HFFc6 (cell line): ENCODE measurements at places on chromosomes 12 and 14. TPM values are rescaled to one million over a fixed set of nuclear protein-coding genes. Genes with fewer than 3 reads are reported as not detected.
A peak's percentile ranks its signal among the peaks of the same experiment; 100 is the strongest.

DNA sequence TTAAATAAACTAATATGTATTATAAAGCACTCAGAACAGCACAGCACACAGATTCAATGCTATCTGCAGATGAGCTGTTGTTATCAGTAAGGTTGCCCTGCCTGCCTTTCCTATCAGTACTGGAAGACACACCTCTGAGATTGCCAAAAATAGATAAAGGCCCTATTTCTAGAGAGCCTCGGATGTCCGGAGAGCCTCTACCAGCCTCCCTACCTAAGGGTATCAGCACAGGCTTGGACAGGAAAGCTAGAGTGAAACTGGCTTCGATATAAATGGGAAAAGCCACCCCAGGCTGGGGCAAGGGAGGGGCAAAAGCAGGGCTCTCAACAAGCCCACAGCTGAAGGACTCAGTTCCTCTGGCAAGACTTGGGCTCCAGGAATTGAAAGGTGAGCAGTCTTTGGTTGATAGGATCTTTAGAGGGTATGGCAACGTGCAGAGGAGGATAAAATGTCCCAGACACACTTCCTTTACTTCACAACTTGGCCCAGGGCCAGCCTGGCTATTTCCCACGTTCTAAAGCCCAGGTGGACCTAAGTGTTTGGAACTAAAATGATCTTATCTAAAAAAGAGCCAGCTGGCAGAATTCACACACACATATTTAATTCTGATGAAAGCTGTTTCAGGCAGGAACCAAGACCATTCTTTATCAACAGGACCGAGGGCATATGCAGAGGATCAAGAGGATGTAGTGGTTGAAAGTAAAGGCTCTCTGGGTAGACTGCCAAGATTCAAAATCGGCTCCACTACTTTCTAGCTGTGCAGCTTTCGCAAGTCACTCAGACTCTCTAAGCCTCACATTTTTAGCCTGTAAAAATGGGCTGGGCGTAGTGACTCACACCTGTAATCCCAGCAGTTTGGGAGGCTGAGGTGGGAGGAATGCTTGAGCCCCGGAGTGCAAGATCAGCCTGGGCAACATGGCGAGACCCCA, 37.8 kb upstream of the ITPR2 start:
- peaks cover 4% of the 10 kb centered on the region for H3K27me3 ChIP-seq
- DNase-seq, result peak; percentile 45
- H3K4me3 ChIP-seq, result no peak overlapping the region
- no peaks in the 10 kb centered on the region for H3K36me3 ChIP-seq

- H3K27ac ChIP-seq, result no peak overlapping the region
- no peak for DNase-seq
- no peaks in the 10 kb centered on the region for H3K27me3 ChIP-seq
- no peaks in the 10 kb centered on the region for H3K4me1 ChIP-seq
- no peak overlapping the region for H3K4me3 ChIP-seq
Measured at GRCh38 chr12:70101064-70101463, 142.2 kb upstream of the CNOT2 start.

- no peaks in the 10 kb centered on the region for H3K27me3 ChIP-seq
- peak overlapping the region; percentile 76 for H3K27ac ChIP-seq
- peaks cover 36% of the 10 kb centered on the region for H3K4me1 ChIP-seq
- peak overlapping the region; percentile 4; the same call in 1 of the 2 replicates for H3K4me3 ChIP-seq
- H3K36me3 ChIP-seq, result peaks cover 52% of the 10 kb centered on the region
Measured at GRCh38 chr12:119683413-119683812, 15.5 kb downstream of the PRKAB1 start.

GRCh38 chr14:101290611-101291010, 270.7 kb upstream of the DIO3 start:
- H3K4me3 ChIP-seq, result no peak overlapping the region
- peaks cover 27% of the 10 kb centered on the region for H3K27me3 ChIP-seq
- no peak overlapping the region for H3K27ac ChIP-seq
- H3K36me3 ChIP-seq, result no peaks in the 10 kb centered on the region; the same call in 1 of the 2 replicates
- DNase-seq, result no peak

DNA sequence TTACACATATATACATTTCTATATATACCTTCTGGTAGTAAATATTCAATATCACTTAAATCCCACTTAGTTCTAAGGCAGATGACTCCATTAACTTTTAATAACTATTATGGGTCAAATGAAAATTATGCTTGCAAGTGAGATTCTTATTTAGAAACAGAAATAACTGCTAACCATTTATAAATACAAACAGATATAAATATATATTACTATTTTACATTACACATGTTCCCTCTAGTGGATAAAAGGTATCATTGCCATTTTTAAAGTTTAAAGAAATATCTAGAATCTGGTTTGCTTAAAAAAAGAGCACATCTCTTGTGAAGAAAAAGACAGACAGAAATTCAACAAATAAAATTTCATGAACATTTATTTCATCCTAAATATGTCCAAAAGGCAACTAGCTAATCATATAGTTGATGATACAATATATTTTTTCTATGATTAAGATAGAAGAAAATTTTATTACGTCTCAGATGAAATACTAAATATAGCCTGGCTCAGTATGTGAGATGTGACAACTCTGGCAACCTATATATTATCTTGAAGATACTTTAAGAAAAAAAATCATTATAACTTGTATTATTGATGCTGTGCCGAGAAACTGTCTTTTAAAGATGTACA, 11.7 kb upstream of the RAD51AP1 start:
- H3K27ac ChIP-seq, result no peak overlapping the region
- no peak overlapping the region for H3K4me3 ChIP-seq
- H3K4me1 ChIP-seq, result no peaks in the 10 kb centered on the region
- peaks cover 9% of the 10 kb centered on the region for H3K36me3 ChIP-seq
- peak; percentile 5 for DNase-seq

- no peak overlapping the region for H3K27ac ChIP-seq
- peaks cover under 1% of the 10 kb centered on the region for H3K4me1 ChIP-seq
- no peak for DNase-seq
- H3K36me3 ChIP-seq, result no peaks in the 10 kb centered on the region
Measured at GRCh38 chr14:61280092-61280525, 1.0 kb downstream of the TMEM30B start.

DNA sequence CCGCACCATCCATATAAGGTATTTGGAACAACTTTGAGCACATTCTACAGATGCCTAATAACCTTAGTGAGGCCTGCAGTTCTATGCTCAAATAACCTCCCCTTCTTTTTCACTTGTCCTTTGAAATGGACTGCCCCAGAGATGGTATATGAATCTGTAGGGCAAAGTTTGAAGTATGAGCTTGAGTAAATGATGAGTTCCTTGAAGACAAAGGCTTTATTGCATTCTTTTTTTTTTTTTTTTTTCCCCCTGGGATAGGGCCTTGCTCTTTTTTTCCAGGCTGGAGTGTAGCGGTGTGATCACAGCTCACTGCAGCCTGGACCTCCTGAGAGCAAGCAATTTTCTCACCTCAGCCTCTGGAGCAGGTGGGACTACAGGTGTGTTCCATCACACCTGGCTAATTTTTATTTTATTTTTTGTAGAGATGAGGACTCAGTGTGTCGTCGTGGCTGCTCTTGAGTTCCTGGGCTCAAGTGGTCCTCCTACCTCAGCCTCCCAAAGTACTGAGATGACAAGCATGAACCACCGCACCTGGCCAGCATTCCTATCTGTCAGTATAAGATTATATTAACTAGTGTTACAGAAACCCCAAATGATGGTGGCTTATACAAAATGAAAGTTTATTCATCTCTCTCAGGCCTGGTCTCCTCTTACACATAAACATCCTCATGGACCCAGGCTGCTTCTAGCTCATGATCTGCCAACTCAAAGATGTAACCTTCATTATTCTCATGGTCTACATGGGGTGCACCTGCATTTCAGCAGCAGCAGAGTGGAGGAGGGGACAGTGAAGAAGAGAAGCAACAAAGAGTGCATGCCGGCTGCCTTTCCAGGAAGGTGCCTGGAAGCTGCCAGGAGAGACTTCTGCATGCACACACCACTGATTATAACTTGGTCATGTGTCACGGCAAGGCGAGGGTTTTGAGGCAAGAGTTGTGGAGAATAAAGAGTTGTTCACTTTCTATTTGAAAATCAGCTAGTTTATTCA, 101.4 kb downstream of the DUSP16 start:
- DNase-seq, result no peak
- no peaks in the 10 kb centered on the region for H3K27me3 ChIP-seq
- H3K36me3 ChIP-seq, result no peaks in the 10 kb centered on the region
- H3K4me3 ChIP-seq, result no peak overlapping the region
- H3K4me1 ChIP-seq, result no peaks in the 10 kb centered on the region

DNA sequence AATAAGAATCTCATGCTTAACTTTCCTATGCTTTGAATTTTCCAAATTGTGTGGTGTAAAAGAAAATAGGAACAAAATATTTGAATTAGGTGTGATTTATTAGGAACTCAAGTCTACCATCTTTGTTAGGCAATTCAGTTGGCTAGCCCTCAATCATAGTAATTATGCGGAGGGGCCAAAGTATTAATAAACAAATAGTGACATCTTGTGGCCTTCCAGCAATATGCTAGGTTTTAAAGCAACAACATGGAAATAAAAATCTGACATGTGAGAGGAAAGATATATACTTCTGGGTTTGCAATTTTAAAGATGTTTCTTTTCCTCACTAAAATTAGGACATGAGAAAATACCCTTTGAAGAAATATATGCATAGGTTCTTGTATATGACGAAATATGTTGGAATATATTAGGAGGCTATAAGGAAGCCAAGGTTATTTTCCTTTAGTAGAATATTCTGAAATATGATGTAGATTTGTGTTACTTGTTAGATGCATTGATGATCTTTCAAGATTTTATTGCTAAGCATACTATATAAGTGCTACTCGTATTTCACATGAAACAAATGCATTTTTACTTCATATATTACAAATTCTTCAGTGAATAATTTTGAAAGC, 200.4 kb downstream of the PTPRO start:
- no peak overlapping the region for H3K27ac ChIP-seq
- H3K4me1 ChIP-seq, result peaks cover 9% of the 10 kb centered on the region
- H3K36me3 ChIP-seq, result no peaks in the 10 kb centered on the region
- DNase-seq, result peak; percentile 52

DNA sequence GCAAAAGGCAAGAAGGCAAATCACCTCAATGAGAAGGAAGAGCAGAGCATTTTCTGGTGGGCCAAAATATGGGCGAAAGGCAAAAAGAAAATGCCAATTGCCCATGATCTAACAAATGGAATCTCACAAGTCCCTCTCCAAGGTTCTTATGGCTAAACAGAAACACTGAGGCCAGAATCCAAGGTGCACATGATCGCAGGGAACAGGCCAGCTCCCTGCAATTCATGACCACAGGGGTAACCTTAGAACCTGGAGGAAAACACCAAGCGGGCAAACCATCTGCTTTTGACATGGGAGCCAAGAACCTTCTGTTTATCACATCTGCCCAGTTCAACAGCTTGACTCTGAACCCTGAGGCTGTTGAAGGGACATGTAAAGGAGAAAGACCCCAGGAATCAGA, 60.0 kb downstream of the NT5DC3 start:
- H3K27me3 ChIP-seq, result no peaks in the 10 kb centered on the region; the same call in 1 of the 2 replicates
- H3K4me1 ChIP-seq, result peaks cover 36% of the 10 kb centered on the region
- peaks cover 49% of the 10 kb centered on the region for H3K36me3 ChIP-seq
- H3K4me3 ChIP-seq, result no peak overlapping the region
- no peak overlapping the region for H3K27ac ChIP-seq

- H3K4me3 ChIP-seq, result no peak overlapping the region
- H3K4me1 ChIP-seq, result peaks cover 25% of the 10 kb centered on the region
Measured at GRCh38 chr14:67447033-67447381, 35.0 kb upstream of the PLEK2 start.

GRCh38 chr12:121537814-121538698, 42.8 kb downstream of the KDM2B start:
- peak overlapping the region; percentile 64 for H3K27ac ChIP-seq
- no peaks in the 10 kb centered on the region for H3K36me3 ChIP-seq
- H3K4me3 ChIP-seq, result peak overlapping the region; percentile 85
- DNase-seq, result no peak
- peaks cover 5% of the 10 kb centered on the region for H3K27me3 ChIP-seq
- H3K4me1 ChIP-seq, result peaks cover 33% of the 10 kb centered on the region

GRCh38 chr12:57192920-57193319, 23.7 kb upstream of the NXPH4 start:
- H3K4me1 ChIP-seq, result no peaks in the 10 kb centered on the region
- H3K27ac ChIP-seq, result no peak overlapping the region
- H3K36me3 ChIP-seq, result peaks cover 32% of the 10 kb centered on the region
- peaks cover 18% of the 10 kb centered on the region for H3K27me3 ChIP-seq

- H3K4me1 ChIP-seq, result no peaks in the 10 kb centered on the region
- no peaks in the 10 kb centered on the region for H3K36me3 ChIP-seq
- H3K4me3 ChIP-seq, result no peak overlapping the region
- no peak overlapping the region for H3K27ac ChIP-seq
- DNase-seq, result no peak
Measured at GRCh38 chr14:54058505-54058904, 101.9 kb upstream of the BMP4 start.

DNA sequence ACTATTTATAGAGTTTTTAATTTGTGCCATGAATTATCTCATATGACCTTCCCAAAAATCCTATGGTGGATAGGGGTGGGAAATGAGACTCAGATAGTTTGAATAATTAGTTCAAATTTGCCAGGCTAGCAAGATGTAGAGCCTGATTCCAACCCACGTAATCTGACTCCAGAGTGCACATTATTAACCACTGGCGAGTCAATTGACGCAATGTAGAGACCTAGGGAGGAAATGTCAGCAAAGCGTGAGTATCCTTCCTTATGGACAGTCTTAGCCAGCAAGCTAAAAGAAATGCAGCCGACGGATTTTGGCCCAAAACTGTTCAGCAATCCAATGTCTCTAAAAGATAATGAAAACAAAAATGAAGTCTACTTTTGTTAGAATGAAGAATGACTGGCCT, 193.3 kb upstream of the KRR1 start:
- no peak overlapping the region for H3K4me3 ChIP-seq
- no peaks in the 10 kb centered on the region for H3K36me3 ChIP-seq

DNA sequence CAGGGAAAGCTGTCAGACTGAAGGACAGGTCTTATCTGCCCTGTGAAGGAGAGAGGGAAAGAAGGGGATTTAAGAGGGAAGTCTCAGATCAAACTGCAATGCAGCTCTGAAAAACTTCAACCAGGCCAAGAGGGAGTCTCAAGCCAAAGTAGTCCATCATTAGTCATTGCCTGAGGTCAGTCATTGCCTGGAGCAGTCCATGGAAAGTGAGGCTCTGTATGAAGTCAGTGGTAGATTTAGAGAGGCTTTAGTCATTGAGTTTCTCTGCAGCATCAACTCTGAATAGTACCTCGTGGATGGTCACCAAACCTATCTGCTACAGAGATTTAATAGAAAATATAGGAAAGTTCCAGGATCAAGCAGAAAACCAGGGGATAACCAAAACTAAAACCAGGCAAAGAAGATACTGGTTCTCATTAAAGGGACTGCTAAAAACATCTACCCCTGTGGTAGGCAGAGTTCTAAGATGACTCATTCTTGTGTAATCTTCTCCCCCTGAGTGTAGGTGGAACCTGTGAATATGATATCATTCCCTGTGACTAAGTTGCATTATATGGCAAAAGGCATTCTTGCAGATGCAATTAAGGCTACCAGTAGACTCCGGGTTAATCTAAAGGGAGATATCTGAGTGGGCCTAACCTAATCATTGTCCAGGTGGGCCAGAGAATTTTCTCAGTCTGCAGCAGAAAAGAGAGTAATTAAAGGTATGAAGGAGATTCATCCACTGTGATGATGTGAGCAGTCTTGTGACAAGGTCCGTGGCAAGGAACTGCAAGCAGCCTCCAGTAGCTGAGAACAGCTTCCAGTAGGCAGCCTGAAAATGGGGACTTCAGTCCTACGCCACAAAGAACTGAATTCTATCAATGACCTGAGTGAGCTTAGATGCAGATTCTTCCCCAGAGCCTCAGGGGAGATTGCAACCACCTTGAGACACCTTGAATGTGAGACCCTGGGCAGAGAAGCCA, 123.1 kb downstream of the GALC start:
- no peaks in the 10 kb centered on the region; the same call in 1 of the 2 replicates for H3K27me3 ChIP-seq
- H3K4me3 ChIP-seq, result no peak overlapping the region; the same call in 1 of the 2 replicates
- no peaks in the 10 kb centered on the region for H3K36me3 ChIP-seq
- peak; percentile 74 for DNase-seq
- H3K27ac ChIP-seq, result peak overlapping the region; percentile 52; the same call in 1 of the 2 replicates

The ADCY4 gene
- total RNA-seq, result 0.34 TPM in 1 of 2 replicates, not detected in the other

The DEPDC4 gene
- 1.0 to 1.5 TPM (median 1.4 TPM) in 3 replicates for total RNA-seq

The IFNG-AS1 gene
- total RNA-seq, result not detected in 3 replicates

The MAP1LC3B2 gene
- total RNA-seq, result 2.1 to 3.1 TPM (median 2.7 TPM) in 3 replicates
